ENCODE measurements at places on chromosomes 2 and 18.

- no peak for DNase-seq
Observed at GRCh38 chr2:142961202-142961601, 83.7 kb downstream of the KYNU start.

DNA sequence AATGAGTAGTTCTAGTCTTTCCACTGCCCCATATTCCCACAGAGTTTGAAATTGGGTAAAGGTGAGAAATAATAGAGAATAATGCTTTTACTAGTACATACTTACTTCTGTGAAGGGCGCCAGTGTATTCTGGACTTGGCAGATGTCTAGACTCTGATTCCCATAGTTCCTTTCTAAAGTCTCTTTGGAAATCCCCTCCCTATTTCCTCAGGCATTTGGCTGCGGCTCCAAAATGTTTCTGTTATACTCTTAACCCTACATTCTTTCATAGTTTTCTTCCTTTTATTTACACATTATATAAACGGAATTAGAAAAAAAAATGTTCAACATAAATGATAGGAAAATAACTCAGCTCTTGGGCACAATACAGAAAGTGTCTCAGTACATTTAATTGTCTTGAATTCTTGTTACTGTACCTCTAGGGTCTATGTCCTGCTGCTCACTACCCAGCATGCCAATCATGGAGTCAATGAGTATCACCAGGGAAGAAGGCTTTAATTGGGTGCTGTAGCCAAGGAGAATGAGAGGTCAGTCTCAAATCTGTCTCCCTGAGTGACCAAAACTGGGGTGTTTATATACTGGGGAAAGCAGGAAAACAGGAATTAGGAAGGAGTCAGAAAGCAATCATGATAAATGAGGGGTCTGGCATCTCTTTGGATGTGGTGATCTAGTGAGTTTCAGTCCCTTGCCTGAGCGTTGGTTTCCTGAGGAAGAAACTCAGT is 147.8 kb upstream of the MMADHC start:
- no peak for DNase-seq

DNA sequence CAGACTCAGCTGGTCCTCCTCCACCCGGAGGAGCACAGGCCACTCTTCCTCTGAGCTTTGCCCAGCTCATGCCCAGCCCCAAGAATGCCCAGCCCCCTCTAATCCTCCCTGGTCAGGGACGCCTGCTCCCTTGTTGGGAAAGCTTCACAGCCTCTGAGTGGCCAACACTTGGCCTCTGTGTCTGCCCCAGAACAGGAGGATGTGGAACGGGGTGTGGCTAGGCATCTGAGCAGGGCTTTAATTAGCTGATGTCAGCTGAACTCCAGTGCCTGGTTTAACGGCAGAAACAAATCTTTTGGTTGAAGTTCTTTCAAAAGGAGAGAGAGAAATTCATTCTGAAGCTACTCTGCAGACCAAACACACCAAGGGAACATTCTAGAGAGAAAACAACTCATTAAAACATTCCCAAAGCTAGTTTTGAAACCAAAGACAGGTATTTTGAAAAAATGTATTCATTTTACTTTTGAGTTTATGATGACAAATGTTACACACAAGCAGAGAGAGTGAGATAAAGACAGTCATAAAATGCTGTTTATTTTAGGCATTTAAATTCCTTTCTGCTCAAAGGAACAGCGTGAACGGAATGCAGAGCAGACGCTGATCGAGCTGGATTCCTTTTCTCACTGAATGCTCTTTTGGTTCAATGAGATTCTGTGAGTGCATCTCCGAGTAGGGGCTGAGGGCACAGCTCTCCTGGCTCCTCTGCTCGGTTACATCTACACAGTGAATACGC is 63.8 kb downstream of the RTP5 start:
- no peak for DNase-seq

DNA sequence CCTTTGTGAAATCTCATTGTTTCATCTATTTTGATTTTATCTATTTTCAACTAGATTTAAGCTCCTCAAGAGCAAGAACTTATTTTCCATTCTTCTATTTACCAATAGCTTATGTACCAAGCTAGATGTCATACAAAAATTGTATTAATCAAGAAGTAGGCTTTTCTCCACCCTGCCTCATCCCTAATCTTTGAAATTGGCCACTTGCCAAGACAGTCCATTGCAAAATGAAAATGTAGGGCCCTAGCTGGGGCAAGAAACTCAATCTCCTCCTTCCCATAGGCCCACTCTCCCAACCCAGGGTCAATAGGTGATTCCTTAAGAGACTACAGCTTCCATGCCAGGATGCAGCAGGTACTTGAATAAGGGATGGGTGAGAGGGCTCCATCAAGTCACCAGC is 39.3 kb upstream of the STPG4 start:
- no peak for DNase-seq

DNA sequence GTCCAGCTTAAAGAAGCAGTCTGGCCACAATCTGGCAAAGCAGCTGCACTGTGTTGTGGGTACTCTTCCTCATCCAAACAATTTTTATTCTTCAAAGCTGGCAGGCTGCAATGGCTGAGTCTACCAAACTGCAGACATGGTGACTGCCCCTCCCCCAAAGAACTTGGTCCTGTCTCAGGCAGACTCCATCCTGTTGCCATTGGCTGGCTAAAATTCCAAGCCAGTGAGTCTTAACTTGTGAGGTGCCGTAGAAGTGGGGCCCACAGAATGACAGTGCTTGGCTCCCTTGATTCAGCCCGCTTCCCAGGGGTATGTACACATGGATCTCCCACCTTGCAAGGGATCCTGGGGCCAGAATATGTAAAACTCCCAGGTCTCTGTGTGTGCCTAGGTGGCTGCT is 14.5 kb upstream of the NXPH2 start:
- DNase-seq = no peak
